ENCODE measurements at places on chromosomes 1 and 21. TPM values are rescaled to one million over a fixed set of nuclear protein-coding genes. Genes with fewer than 3 reads are reported as not detected.

- no peaks in the 10 kb centered on the region for H3K27me3 ChIP-seq
- no peak for DNase-seq
- H3K36me3 ChIP-seq = no peaks in the 10 kb centered on the region
- H3K4me1 ChIP-seq = no peaks in the 10 kb centered on the region
- H3K27ac ChIP-seq = no peak overlapping the region
These were observed 30.6 kb downstream of the DNAJC6 start for GRCh38 chr1:65339866-65340468.

The NCAM2 gene
- total RNA-seq = not detected

GRCh38 chr1:148289647-148290046, 137.6 kb upstream of the NBPF11 start:
- H3K27me3 ChIP-seq = peaks cover 3% of the 10 kb centered on the region
- no peaks in the 10 kb centered on the region for H3K36me3 ChIP-seq
- no peak for DNase-seq
- no peak overlapping the region for H3K4me3 ChIP-seq

GRCh38 chr1:233094691-233095090, 144.3 kb downstream of the NTPCR start:
- DNase-seq = no peak
- no peak overlapping the region for H3K27ac ChIP-seq
- H3K36me3 ChIP-seq = peaks cover 23% of the 10 kb centered on the region
- no peak overlapping the region for H3K4me3 ChIP-seq

DNA sequence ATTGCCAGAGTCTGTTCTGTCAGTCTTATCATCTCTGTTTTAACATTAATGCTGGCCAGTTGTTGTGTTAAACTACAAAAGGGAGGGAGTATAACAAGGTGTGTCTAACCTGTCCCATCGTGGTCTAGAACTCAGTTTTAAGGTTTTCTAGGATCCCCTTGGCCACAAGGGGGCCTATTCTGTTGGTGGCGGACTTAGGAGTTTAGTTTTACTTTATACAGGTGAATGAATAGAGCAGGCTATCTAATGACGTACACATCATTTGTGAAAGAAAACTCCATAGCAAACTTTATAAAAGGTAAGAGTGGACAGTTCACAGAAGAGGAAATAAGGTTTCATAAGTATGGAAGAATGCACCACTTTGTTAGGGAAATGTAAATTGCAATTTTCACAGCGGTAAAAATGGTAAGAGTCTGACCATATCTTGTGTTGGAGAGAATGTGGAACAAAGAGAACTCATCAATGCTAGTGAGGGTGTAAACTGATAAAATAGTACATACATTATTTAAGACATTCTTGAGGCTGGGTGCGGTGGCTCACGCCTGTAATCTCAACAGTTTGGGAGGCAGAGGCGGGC, 2.5 kb upstream of the ATF6 start:
- H3K27me3 ChIP-seq = no peaks in the 10 kb centered on the region
- peak overlapping the region; percentile 15 for H3K4me3 ChIP-seq
- no peak overlapping the region for H3K27ac ChIP-seq
- peaks cover 8% of the 10 kb centered on the region for H3K36me3 ChIP-seq

- no peak overlapping the region for H3K27ac ChIP-seq
- no peak for DNase-seq
- no peaks in the 10 kb centered on the region for H3K36me3 ChIP-seq
- H3K4me3 ChIP-seq = no peak overlapping the region
- H3K4me1 ChIP-seq = no peaks in the 10 kb centered on the region
These were observed 99.2 kb downstream of the CTH start for GRCh38 chr1:70509996-70510876.

DNA sequence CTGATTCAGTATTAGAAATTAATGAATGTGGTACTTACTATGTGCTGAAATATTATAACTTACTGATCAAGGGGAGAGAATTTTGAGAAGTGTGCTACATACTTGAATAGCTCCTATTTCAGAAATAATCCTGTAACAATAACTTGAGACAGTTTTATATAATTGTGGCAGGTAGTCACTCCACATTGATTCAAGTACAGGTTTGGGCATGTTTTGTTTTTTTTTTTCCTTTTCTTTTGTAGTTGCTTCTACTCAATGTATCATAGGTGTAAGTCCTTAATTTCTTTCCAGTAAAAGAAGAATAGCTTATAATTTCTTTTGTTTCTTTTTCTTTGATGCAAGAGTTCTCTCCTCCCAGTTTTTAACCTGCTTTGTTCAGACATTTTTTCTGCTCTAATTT, 86.1 kb upstream of the ADGRL2 start:
- H3K27ac ChIP-seq = no peak overlapping the region
- H3K36me3 ChIP-seq = no peaks in the 10 kb centered on the region
- DNase-seq = no peak
- no peak overlapping the region for H3K4me3 ChIP-seq

- no peak for DNase-seq
- H3K27ac ChIP-seq = no peak overlapping the region
- H3K36me3 ChIP-seq = no peaks in the 10 kb centered on the region
- peaks cover 7% of the 10 kb centered on the region for H3K27me3 ChIP-seq
- H3K4me1 ChIP-seq = no peaks in the 10 kb centered on the region
These were observed 76.2 kb downstream of the C1orf21 start for GRCh38 chr1:184462990-184463389.

- DNase-seq = no peak
- no peak overlapping the region for H3K4me3 ChIP-seq
- H3K27me3 ChIP-seq = no peaks in the 10 kb centered on the region
- peaks cover 25% of the 10 kb centered on the region for H3K36me3 ChIP-seq
These were observed 48.8 kb downstream of the ZBTB40 start for GRCh38 chr1:22500471-22500870.

DNA sequence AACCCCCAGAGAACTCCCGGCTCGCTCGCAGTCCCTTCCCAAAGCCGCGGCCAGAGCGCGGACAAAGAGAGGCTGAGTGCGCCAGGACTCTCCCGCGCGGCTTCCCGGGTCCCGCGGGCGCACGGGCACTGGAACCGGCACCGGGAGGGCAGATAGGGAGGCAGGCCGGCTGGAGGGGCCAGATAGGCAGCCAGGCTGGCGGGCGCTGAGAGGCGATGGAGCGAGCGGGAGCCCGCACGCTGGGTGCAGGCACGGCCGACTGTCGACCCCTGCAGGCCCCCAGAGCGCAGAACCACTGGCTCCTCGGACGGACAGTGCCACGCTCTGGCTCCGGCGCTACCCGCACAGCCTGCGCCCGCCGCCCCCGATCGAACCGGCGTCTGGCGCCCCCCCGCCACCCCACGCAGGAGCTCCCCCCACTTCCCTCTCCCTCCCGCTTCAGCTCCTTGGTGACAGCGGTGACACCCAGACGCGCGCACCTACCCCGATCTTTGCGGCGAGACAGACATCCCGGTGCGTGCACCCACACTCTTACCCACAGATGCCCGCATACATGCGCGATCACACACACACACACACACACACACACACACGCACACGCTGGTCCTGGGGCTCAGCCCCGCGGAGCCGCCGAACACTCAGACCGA, 534 bp downstream of the SLC6A9 start:
- H3K4me1 ChIP-seq = peaks cover 13% of the 10 kb centered on the region
- H3K36me3 ChIP-seq = no peaks in the 10 kb centered on the region
- H3K27me3 ChIP-seq = no peaks in the 10 kb centered on the region
- DNase-seq = peak; percentile 57
- H3K4me3 ChIP-seq = peak overlapping the region; percentile 84
- peak overlapping the region; percentile 76 for H3K27ac ChIP-seq

- H3K4me3 ChIP-seq = no peak overlapping the region
- no peak overlapping the region for H3K27ac ChIP-seq
- DNase-seq = no peak
- H3K27me3 ChIP-seq = no peaks in the 10 kb centered on the region
- no peaks in the 10 kb centered on the region for H3K36me3 ChIP-seq
These were observed 6.5 kb downstream of the AK5 start for GRCh38 chr1:77288275-77288674.

- no peak overlapping the region for H3K4me3 ChIP-seq
- DNase-seq = peak; percentile 36
- no peak overlapping the region for H3K27ac ChIP-seq
- H3K36me3 ChIP-seq = no peaks in the 10 kb centered on the region
- H3K4me1 ChIP-seq = peaks cover 12% of the 10 kb centered on the region
- peaks cover 54% of the 10 kb centered on the region for H3K27me3 ChIP-seq
These were observed 80.3 kb downstream of the NENF start for GRCh38 chr1:212512816-212513559.

DNA sequence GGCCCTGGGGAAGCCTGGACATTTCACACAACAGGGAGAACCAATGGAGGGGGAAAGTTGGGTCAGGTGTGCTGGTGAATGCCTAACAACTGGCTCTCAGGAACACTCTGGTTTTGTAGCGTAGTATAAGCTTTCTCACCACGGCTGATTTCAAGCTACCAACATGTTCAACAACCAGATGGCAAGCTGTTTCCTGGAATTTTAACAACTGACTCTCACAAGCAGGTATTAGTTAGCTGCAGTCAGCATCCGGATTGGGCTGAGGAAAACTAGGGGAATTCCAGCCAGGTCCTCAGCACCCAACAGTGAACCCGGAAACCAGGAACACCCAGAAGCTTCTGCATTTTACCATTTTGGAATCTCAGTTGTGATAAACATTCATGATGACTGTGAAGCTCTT, 162.3 kb upstream of the CAMK1G start:
- DNase-seq = no peak
- H3K36me3 ChIP-seq = no peaks in the 10 kb centered on the region
- H3K27ac ChIP-seq = no peak overlapping the region
- no peak overlapping the region for H3K4me3 ChIP-seq
- H3K27me3 ChIP-seq = peaks cover 1% of the 10 kb centered on the region
- H3K4me1 ChIP-seq = no peaks in the 10 kb centered on the region

The NTNG1 gene
- total RNA-seq = not detected

The VTCN1 gene
- not detected for total RNA-seq

DNA sequence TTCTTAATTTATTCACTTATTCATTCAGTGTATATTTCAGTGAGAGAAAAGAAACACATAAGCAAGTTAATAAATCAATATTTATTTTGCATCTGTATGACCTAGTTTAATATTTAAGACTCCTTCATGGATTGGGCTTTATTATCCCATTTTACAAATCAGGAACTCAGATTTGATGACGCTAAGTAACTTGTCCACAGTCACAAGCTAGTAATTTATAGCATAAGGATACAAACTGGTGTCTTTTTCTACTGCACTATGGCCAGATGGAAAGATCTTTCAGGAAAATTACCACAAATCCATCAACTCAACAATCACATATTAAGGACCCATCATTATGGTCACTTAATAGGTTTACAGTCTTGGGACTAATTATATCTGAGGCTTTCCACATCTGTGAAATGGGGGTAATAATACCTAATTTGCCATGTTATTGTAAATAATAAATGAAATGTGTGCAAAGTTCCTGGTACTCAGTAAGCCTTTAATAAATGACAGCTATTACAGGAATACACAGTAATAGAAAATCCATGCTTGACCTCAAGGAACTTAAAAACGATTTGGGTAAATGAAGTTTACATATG, 13.3 kb downstream of the CDKN2C start:
- H3K27me3 ChIP-seq = peaks cover 13% of the 10 kb centered on the region
- H3K4me3 ChIP-seq = no peak overlapping the region
- no peak overlapping the region for H3K27ac ChIP-seq
- no peaks in the 10 kb centered on the region for H3K36me3 ChIP-seq
- peaks cover 12% of the 10 kb centered on the region for H3K4me1 ChIP-seq
- no peak for DNase-seq

The IL10 gene
- 17.3 TPM for total RNA-seq

The UBL4B gene
- total RNA-seq = not detected

The SLC5A9 gene
- not detected for total RNA-seq

- H3K27ac ChIP-seq = no peak overlapping the region
- H3K4me3 ChIP-seq = no peak overlapping the region
- no peak for DNase-seq
- H3K4me1 ChIP-seq = no peaks in the 10 kb centered on the region
- no peaks in the 10 kb centered on the region for H3K27me3 ChIP-seq
- H3K36me3 ChIP-seq = no peaks in the 10 kb centered on the region
These were observed 13.1 kb upstream of the L1TD1 start for GRCh38 chr1:62181532-62181931.

The NGF gene
- total RNA-seq = not detected

DNA sequence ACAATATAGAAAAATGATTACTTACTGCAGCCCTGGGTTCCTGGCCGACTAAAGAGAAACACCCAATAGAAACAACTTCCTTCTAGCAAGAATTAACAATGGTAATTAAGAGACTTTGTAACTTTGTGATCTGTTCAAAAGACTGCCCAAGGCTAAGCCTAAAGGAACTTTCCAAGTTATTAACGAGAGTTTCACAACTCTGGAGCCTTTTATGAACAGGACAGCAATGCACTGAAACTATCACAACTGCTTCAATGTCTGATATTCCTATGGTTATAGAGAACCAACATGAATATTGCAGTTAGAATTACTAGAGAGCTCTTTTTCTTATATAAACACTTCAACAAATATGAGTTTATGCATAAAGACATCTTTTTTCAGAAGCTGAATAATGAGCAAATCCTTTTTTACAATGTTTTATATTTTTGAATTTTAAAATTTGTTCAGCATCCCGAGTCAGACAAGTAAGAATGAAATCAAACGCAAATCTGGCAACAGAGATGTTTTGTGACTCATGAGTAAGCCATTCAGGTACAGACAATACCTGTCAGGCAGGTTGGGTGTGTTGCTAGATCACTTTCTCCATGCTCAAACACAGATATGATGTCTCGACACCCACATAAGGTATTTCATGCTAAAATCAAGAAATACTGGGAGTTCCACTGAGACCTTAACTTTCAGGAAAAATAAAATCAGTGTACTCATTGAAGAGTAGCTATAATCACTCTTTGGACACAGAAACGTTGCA, 22.2 kb upstream of the KCNJ15 start:
- peaks cover 4% of the 10 kb centered on the region for H3K36me3 ChIP-seq
- no peak overlapping the region for H3K27ac ChIP-seq
- H3K27me3 ChIP-seq = peaks cover 2% of the 10 kb centered on the region
- DNase-seq = no peak

The FAM163A gene
- not detected for total RNA-seq

The HOOK1 gene
- total RNA-seq = 12.9 TPM

- H3K4me1 ChIP-seq = peaks cover 19% of the 10 kb centered on the region
- no peak overlapping the region for H3K4me3 ChIP-seq
- H3K36me3 ChIP-seq = peaks cover 30% of the 10 kb centered on the region
These were observed 13.9 kb downstream of the SSR2 start for GRCh38 chr1:156006666-156007376.

GRCh38 chr1:32336591-32336932, 529 bp upstream of the MARCKSL1 start:
- DNase-seq = no peak
- H3K4me3 ChIP-seq = no peak overlapping the region
- no peak overlapping the region for H3K27ac ChIP-seq
- peaks cover 5% of the 10 kb centered on the region for H3K36me3 ChIP-seq
- no peaks in the 10 kb centered on the region for H3K27me3 ChIP-seq

The TAF12 gene
- 26.8 TPM for total RNA-seq

GRCh38 chr1:37556712-37557196, at the start of gene DNALI1:
DNALI1 (plus strand) TSS chr1:37556940; CDS start chr1:37556995, 55 bp downstream.
- peaks cover 30% of the 10 kb centered on the region for H3K4me1 ChIP-seq
- DNase-seq = peak; percentile 52
- no peak within 1 kb of the TSS for H3K27ac ChIP-seq
- peaks cover 9% of the 10 kb centered on the region for H3K36me3 ChIP-seq

The HDAC1 gene
- total RNA-seq = 136 TPM
